ENCODE measurements at places on chromosomes 7 and 10.

- no peak for DNase-seq
Observed at GRCh38 chr7:96244244-96244991, 77.5 kb downstream of the SLC25A13 start.

GRCh38 chr7:108097703-108098102 is 32.5 kb downstream of the LAMB4 start:
- DNase-seq = peak; percentile 10

- DNase-seq = no peak
Observed at GRCh38 chr10:120713573-120714205, 137.5 kb upstream of the WDR11 start.

- DNase-seq = no peak
Observed at GRCh38 chr10:49109669-49110340, 5.5 kb downstream of the VSTM4 start.

GRCh38 chr7:92732316-92733036 is 103.9 kb downstream of the CDK6 start:
- no peak for DNase-seq

- DNase-seq = no peak
Observed at GRCh38 chr10:74104480-74104879, 46.1 kb downstream of the AP3M1 start.
